HepG2 (cell line): ENCODE measurements at places on chromosomes 2 and 18. TPM values are rescaled to one million over a fixed set of nuclear protein-coding genes. Genes with fewer than 3 reads are reported as not detected.

- no peak overlapping the region for H3K27ac ChIP-seq
- DNase-seq: no peak
- no peaks in the 10 kb centered on the region for H3K27me3 ChIP-seq
- H3K36me3 ChIP-seq: no peaks in the 10 kb centered on the region; the same call in 2 of the 3 replicates
- H3K4me1 ChIP-seq: peaks cover 10% of the 10 kb centered on the region; the same call in 1 of the 2 replicates
These were observed 22.3 kb downstream of the CLASP1 start for GRCh38 chr2:121626777-121627524.

DNA sequence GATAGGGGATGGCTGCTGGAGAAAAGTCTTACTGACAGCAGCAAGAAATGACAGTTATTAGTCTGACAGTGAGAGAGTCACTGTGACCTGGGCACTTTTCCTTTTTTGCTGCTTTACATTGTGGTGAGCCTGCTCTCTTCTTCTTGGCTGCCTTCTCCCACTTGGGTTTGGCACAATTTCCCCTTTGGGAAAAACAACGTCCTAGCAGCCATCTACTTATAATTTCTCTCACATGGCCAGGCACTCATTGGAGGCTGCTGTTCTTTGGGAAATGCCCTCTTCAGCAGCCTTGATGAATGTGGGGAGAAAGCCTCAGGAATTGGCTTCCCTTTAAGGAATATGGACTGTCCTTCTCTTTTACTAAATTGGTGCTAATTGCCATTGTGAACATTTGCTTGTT is 60.4 kb upstream of the SLC1A4 start:
- H3K36me3 ChIP-seq: no peaks in the 10 kb centered on the region
- H3K4me1 ChIP-seq: peaks cover 9% of the 10 kb centered on the region
- H3K27ac ChIP-seq: no peak overlapping the region
- no peak overlapping the region for H3K4me3 ChIP-seq

GRCh38 chr18:46335534-46336101 is 231.4 kb downstream of the HAUS1 start:
- 0 out of 2 replicates have a peak, but pooled peaks cover 5% of the 10 kb centered on the region for H3K4me1 ChIP-seq
- no peak for DNase-seq
- H3K4me3 ChIP-seq: no peak overlapping the region
- peaks cover 5% of the 10 kb centered on the region for H3K27me3 ChIP-seq
- no peak overlapping the region for H3K27ac ChIP-seq

DNA sequence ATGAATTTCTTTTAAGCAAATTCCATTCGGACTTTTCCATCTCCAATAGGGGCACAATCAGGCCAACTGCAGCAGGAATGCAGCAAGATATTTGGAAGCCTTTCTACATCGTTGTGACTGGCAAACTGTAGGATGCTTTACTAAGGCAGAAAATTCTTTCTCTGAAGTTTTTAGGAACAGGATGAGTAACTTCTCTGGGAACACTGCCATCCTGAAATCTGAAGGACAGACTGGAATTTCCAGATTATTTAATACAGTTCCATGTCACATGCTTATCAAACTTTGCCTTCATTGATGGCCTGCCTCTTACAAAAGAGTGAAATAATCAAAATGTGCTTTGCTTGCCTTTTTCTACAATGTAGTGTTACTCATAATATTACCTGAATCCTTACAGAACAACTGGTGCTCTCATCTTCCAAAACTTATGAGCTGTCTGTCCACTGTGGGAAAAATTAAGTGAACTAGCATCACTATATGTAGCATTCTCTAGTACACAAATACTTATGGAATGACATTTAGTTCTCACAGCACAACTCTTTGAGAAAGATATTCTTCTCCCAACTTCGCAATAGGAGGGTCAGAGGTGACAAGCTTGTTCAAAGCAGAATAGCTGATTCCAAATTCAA is 32.0 kb upstream of the MAP2 start:
- no peak for DNase-seq
- no peaks in the 10 kb centered on the region for H3K4me1 ChIP-seq
- H3K4me3 ChIP-seq: no peak overlapping the region
- H3K27ac ChIP-seq: no peak overlapping the region
- H3K27me3 ChIP-seq: no peaks in the 10 kb centered on the region
- no peaks in the 10 kb centered on the region for H3K36me3 ChIP-seq

DNA sequence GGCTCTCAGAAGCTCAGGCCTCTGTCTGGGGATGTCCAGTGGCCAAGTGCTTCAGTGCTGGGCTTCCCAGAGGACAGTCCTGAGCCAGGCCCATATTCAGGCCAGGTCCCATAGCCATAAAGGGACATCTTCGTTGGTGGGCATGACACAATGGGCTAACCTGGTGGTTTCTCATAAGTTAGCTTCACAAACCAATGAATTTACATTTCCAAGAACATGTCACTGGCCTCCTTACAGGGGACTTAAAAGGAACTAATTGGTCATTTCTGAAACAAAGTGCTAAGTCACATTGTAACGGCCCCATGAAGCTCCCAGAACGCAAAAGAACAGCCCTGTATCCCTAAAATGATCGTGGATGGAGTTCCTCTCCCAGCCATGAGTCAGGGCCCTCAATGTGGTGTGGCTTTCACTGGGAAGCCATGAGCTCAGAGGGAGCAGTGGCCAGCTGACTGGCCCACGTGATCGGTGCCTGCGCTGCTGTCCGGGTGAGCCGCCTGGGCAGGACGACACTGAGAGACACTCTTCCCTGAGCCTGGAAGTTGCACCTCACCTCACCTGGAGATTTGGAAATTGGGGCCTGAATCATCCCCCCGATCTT is 163.7 kb upstream of the APCDD1 start:
- no peak for DNase-seq
- peaks cover 5% of the 10 kb centered on the region; the same call in 1 of the 3 replicates for H3K27me3 ChIP-seq
- H3K4me3 ChIP-seq: no peak overlapping the region
- H3K4me1 ChIP-seq: no peaks in the 10 kb centered on the region
- no peaks in the 10 kb centered on the region for H3K36me3 ChIP-seq

GRCh38 chr2:40244675-40245074 is 207.2 kb downstream of the SLC8A1 start:
- H3K27me3 ChIP-seq: no peaks in the 10 kb centered on the region
- peak; percentile 37 for DNase-seq
- no peaks in the 10 kb centered on the region for H3K36me3 ChIP-seq

- no peak for DNase-seq
- no peak overlapping the region for H3K4me3 ChIP-seq
- no peak overlapping the region for H3K27ac ChIP-seq
These were observed 1241.2 kb upstream of the CDH2 start for GRCh38 chr18:29418136-29418535.

GRCh38 chr2:178513876-178514275 is 33.6 kb downstream of the PLEKHA3 start:
- H3K27me3 ChIP-seq: no peaks in the 10 kb centered on the region
- H3K4me1 ChIP-seq: no peaks in the 10 kb centered on the region
- no peak overlapping the region for H3K27ac ChIP-seq
- no peak for DNase-seq
- peaks cover 6% of the 10 kb centered on the region for H3K36me3 ChIP-seq

The RIF1 gene
- 73.6 and 115 TPM in 2 replicates for total RNA-seq

The DTNA gene
- 8.5 and 12.1 TPM in 2 replicates for total RNA-seq

The TWIST2 gene
- total RNA-seq: 0.11 TPM in 1 of 2 replicates, not detected in the other

The ANKRD62 gene
- not detected in 2 replicates for total RNA-seq
